Stimulated activated CD8-positive, alpha-beta memory T cell treated with anti-CD3 and anti-CD28 coated beads, Interleukin-7, amount 100 ng/mL, for 1 hour (primary cell): ENCODE measurements at places on chromosomes 7 and 10.
A peak's percentile ranks its signal among the peaks of the same experiment; 100 is the strongest.

DNA sequence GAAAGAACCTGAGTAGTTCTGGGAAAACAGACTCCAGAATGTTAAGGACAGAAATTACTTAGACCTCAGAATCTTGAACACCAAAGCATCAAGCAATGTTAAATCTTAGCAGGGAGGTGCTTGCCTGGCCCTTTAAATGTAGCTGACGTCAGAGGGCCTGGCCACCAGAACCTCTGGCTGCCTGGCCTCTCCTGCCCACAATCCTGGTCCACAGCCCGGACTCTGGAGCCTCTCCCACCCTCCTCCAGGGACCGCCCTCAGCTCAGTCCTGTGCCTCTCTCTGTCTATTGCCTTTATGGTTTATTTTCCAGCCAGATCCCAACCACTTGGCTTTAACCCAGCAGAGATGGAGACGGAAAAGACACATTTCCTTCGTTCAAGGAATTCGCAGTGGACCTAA is 42.2 kb upstream of the EGR2 start:
- DNase-seq: no peak

DNA sequence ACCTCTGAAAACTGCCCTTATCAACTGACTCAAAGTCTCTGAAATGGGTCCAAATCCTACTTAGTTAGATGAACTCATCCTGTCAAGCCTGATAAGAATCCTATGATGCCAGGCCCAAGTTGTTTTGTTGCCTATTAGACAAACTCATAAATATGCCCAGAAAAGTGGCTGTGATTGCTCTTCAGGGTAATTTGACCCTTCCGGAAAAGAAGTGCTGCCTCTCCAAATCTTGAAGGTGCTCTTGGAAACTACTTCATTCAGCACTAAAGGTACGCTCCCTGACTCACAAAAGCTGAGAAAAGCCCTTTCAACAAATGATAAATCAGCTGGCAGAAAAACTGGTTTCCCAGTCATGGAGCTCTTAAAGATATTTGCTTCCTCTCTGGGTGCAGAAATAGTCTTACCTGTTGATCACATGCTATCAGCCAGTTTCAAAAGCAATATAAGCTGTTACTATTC is 6.7 kb downstream of the IFIT5 start:
- no peak for DNase-seq

- no peak for DNase-seq
Measured at GRCh38 chr10:125159932-125160855, at the start of gene CTBP2. Gene CTBP2, minus strand, starts transcription at chr10:125160563.

- no peak for DNase-seq
Measured at GRCh38 chr7:129498021-129498420, 4.3 kb upstream of the SMKR1 start.

- peak; percentile 39 for DNase-seq
Measured at GRCh38 chr7:149209518-149210269, 14.3 kb downstream of the ZNF282 start.

GRCh38 chr10:75782463-75783248 is 351.2 kb downstream of the LRMDA start:
- DNase-seq: no peak

DNA sequence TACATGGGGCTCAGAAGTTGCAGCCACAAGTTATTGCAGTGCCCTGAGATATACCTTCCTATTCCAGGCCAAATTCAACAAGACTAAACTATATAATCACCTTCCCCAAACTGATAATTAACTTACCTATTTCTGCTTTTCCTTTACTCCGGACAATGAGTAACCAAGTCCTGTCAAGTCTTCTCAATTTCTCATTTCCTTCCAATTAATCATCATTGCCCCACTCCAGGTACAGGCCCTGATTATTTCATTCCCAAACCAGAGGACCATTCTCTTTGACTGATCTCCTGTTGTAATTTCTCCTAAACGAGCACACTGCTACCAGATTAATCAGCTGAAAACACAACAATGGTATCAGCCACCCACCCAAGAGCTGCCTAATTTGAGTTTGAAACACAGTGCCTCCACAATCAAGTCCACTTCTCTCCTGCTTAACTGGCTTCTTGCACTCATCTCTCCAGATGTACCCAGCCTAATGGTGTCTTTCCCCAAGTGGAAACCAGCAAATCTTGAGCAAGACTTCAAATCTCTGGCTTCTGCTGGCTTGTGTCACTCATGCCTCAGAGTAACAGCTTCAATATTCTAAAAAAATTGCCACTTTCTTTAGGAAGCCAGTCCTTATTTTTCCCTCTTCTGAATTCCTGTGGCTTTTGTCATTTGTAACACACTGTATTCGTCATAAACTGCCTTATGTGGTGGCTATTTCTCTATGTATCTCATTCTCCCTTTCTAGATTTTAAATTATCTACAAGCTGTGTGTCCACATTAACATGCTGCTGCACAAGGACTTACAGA is 89.1 kb downstream of the CDK6 start:
- no peak for DNase-seq

GRCh38 chr10:52740913-52741675 is 31.5 kb downstream of the MBL2 start:
- DNase-seq: peak; percentile 3

DNA sequence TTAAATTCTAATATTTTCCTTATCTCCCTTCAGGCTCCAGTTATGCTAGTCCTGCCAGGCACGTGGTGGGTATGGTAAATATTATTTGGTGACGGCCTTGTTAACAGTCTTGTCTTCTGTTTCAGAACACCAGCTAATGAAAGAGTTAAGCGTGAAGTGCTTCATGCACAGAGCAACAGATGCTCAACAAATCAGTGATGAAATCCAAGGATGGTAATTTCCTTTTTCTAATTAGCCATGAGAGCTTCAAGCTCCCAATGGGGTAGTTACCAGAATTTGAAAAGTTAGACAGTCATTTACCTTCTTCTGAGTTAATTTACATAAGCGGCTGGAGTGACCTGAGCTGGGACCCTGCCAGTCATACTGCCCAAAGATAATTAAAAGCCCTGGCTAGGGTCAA is 1.9 kb upstream of the OTUD1 start:
- no peak for DNase-seq

GRCh38 chr10:36606234-36606839 is 519.1 kb upstream of the ANKRD30A start:
- no peak for DNase-seq

GRCh38 chr7:69823151-69823744 is 225.0 kb downstream of the AUTS2 start:
- no peak for DNase-seq

DNA sequence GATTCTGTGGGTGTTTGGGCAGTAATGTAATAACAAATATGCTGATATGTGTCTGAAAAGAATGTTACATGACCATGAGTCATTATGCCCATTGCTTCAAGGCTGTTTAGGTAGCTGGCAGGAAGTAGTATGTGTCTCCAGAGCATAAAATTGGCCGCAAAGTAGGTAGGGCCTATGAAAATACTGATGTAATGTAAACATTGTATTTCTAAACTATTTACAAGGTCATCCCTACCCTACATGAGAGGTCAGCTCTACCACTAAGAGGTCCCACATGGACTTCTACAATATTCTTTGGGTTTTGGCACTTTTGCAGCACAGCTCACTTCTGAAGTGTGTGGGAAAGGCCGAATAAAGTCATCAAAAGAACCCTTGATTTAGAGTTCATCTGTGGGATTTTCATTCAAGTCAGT is 301.9 kb downstream of the AHR start:
- DNase-seq: no peak

DNA sequence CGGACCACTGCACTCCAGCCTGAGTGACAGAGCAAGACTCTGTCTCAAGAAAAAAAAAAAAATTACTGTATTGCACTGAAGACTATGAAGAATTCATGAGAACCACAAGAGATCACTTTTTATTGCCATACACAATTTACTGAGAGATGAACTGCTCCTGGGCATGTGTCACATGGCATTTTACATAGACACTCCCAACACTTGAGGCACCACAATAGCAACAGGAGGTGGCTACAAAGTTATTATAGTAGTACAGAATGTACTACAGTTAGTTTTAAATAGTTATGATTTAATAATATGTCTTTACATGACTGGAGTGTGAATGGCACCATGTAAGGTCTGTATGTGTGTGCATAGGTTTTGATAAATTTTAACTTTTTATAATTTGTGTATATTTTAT is 70.6 kb downstream of the KMT2E start:
- DNase-seq: no peak

DNA sequence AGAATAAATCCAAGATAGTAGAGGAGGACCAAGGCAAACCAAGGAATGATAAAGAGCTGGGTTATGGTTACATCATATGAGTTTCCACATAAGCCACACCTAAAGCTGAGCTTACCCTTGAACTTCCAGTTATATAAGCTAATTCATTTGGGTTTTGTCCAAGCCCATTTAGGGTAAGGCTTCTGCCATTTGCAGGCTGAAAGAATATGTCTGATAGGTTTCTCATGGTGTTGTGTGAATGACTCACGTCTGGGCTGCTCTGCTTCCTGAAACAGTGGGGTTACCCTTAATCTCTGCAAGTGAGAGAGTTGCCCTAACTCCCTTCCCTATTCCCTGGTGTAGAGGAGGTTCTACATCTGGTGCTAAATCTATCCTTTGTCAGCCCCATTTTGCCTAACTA is 60.8 kb downstream of the PTTG1IP2 start:
- no peak for DNase-seq

DNA sequence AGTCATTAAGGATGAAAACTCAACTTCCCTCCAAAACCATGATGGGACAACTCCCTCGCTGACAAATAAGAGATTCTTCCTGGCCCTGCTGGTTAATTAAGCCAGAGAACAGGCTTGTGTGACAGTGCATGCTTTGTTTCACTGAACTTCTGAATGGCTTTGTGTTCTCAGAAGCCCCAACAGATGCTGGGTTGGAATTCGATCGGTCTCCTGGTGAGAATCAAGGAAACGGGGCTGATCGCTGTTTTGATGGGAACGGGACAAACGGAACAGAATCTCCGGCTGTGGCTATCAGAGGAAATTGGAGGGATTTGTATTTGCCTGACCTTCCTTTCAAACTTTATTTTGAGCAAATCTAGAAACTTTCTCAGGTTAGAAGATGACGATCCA is 145.0 kb downstream of the RNF216 start:
- DNase-seq: no peak

DNA sequence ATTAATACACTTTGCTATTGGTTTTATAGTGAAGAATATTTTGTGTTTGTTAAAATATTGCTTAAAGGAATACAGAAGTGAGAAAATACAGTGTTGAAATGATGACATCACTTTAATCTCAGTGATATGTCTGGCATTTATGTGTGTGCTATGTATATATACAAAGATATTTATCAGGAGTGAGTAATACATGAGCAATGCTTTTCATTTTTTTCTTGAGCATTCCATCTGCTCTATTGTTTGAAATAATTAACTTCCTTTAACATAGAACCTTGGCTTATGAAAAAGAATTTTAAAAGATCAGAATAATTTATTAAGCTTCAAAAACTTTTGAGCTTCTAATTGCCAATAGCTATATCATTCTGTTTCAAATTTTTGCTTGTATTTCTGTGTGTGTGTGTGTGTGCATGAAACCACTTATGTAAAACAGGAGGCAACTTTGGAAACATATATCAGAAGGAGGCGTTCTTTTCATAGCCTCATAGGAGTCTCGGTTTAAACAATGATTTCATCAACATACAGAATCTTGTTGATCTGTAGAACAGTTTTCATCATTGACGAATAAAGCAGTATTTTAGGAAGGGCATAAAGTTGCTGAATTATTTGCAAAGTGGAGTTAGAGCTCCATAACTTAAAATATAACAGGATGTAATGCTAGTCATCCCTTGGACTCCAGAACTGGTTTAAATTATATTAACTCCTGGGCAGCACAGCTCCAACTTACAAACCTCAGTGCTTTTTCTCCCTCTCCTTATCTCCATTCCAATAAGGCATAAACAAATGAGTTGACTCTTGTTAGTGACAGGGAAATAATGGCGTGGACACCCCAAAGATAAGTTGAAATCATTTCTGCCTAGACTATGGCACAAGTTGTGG is 228.4 kb upstream of the DGKB start:
- DNase-seq: no peak

- DNase-seq: no peak
Measured at GRCh38 chr7:157375410-157375809, 38.6 kb downstream of the DNAJB6 start.

DNA sequence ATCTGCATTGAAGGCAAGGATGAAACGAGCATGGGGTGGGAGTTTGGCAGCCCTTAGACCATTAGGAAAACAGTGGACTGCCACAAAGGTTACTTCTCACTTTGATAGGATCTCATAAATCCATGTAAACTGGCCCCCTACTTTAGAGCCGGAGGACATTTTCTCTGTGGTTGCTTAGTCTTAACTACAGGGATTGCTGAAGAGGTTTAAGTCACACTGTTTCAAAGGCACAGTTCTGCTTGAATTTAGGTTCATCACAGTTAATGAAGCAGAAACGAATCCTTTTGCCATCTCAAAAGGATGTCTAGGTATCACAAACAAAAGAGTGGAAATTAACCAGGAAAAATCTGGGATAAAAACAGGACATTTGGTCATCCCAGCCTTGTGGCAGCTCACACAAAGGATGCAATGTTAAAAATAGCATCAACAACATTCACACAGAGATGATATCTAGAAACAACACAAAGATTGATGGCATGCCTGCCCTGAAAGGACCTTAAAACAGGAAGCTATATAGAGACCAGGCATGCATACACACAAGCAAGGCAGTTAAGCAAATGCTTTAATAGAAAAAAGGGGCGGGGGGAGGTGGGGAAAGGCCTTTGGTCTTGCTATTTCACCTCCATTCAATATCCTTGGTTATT is 74.0 kb downstream of the DOCK4 start:
- DNase-seq: no peak

DNA sequence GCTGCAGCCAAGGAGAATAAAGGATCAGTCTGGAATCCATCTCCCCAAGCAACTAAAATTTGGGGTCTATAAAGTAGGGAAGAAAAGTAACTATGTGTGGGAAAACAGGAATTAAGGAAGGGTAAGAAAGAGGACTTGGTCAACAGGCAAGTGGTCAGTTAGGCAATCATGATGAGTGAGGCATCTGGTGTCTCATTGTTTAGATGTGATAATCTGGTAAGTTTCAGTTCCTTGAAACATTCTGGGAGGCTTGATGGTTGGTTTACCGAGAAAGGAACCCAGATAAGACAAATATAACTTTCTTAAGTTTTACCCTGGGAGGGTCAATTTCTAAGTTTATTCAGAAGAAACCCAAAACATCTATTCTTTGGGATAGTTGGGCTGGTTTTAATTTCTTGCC is 22.3 kb downstream of the HYAL4 start:
- no peak for DNase-seq

DNA sequence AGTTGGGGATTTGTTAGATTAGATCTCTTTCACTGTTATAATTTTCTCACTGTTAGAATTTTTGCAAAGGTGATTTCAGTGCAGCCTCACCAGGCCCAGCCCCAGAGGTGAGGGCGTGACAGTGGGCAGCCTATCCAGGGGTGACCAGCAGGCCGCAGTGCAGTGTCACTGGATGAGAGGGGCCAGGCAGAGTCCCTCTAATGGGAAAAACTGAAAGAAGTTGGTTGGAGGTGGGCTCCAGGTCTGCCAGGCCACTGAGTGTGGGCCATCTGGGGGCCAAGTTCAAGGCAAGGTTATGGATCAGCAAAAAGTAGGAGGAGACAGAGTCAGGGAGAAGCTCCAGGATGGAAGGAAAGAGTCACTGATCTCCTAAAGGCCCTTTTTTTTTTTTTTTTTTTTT is 90.5 kb upstream of the SDK1 start:
- no peak for DNase-seq

GRCh38 chr10:3764626-3765112 is 20.3 kb downstream of the KLF6 start:
- DNase-seq: no peak

GRCh38 chr10:21496343-21497176 is 28.9 kb downstream of the SKIDA1 start:
- DNase-seq: no peak

GRCh38 chr7:121505021-121505420 is 108.9 kb upstream of the FAM3C start:
- DNase-seq: no peak
